ENCODE measurements at places on chromosomes 3 and 15.

DNA sequence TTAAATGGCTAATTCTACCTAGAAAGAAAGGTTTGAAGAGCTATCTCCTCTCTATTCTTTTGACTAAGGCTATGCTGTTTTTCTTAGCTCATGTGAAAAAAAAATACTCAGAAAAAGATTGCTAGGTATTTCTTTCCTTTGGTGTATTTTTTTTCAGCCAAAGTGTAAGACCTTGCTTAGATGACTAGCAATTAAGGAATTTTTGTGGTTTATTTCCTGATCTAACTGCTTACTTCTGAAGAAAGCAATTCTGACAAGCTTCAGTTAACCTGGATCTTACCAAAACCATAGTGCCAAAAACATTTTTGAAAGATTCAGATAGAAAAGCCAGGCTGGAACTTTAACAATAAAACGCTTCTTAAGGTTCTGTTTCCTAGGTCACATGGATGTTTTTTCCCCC, 315.6 kb downstream of the SOX2 start:
- DNase-seq = no peak

- DNase-seq = no peak
These were observed 104.3 kb upstream of the RNU6-1 start for GRCh38 chr15:67944010-67944641.

DNA sequence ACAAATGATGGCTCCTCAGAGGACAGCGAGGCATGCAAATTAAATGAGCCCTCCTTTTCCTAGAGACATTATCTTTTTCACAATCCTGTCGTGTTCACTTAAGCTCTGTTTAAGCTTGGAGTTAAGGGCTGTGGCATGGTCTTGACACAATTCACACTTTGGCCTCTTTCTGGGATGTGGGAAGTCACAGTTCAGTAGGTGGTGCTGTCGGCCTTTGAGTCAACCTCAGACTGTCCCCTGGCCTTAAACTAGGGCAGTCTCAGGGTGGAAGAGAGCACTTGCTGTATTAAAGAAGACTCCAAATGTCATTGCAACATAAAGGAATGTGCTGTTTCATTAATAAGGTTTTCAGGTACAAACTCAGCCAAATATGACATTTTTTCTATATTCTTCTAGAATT, 351.0 kb downstream of the MCTP2 start:
- DNase-seq = no peak

GRCh38 chr3:184635126-184635525, 73.5 kb downstream of the EPHB3 start:
- DNase-seq = peak; percentile 84

DNA sequence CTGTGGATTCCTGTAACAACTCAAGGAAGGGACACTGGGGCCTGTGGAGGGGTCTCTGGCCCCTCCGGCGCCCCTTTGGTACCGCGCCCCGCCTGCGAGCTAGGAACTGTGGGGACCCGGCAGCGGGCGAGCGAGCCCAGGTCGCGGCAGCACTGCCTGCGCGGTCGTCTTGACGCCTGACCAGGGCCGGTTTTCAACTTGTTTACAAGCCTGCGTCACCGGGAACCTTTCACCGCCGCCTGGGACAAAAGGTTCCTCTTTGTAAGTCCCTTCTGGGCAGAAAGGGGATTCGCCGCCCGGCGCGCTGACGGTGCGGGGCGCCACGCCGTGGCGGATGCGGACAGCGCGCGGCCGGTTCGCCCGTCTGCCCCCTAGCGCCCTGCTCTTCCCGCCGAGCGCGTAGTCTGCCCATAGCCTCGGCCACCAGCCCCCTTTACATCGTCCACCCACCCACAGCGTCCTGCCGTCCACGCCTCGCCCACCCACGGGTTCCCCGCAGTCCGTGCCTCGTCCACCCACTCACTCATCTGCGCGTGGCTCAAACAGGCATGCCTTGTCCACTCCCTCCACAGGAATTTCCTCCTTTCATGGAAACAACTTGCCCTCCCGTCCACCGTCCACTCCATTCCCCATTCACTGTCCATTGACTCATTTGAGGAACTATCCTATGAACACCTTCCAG, 5.5 kb upstream of the CFAP100 start:
- peak; percentile 96 for DNase-seq
